HEK293T (cell line): ENCODE measurements at places on chromosomes 12 and 14.

DNA sequence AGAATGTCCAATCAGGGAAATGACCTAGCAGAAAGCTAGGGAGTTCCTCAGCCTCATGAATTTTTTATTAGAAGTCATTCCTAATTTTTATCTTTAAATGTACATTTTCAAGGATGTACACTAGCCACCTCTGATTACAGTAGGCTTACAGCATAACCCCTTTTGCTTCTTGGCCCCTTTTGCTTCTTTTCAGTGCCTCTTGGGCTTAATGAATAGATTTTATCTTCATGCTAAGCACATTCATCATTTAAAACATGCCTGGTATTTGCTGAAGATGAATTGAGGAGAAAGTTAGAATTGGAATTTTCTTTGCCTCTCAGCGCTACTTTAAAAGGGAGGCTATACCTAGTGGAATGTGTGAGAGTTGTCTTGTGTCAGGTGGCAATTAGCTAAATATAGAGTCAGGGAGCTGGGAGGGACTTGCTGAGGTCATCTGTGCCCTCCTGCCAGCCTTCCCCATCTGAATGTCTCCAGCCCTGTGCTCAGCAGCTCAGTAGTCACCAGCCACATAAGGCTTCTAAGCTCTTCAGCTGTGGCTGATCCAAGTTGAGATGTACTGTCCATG, 132.1 kb downstream of the SAMD4A start:
- DNase-seq: no peak

DNA sequence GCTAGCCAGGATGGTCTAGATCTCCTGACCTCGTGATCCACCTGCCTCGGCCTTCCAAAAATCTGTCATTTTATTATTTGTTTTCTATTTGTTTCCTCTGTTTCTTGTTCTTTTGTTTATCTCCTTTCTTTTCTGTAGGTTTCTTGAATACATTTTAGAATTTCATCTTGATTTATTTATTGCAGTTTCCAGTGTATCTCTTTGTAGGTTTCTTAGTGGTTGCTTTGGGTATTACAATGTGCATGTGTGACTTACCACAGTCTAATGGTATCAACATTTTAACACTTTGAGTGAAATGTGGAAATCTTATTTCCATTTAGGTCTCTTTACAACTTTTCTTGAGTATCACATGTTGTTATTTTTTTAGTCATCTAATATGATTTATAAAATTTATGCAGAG, 29.9 kb upstream of the MUCL1 start:
- DNase-seq: no peak

DNA sequence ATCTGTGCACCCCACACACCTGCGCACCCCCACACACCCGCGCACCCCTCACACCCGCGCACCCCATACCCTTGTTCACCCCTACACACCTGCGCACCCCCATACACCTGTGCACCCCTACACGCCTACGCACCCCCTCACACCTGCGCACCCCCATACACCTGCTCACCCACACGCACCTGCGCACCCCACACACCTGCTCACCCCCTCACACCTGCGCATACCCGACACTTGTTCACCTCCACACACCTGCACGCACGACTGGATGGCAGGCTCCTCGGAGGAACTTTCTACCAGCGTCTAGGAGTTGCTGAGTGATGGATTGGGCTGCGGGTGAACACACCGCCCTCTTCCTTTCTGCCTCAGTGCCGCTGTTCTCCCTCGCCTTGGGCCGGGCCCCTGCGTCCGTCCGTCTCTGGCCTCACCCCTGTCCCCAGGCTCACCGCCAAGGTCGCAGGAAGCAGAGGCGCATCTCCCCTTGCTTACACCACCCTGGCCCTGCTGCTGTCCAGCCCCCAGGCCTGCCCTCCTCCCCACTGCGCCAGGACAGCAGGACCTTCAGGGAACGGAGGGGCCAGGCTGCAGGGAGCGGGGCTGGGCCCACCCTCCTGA, 20.7 kb upstream of the TMEM106C start:
- DNase-seq: no peak

DNA sequence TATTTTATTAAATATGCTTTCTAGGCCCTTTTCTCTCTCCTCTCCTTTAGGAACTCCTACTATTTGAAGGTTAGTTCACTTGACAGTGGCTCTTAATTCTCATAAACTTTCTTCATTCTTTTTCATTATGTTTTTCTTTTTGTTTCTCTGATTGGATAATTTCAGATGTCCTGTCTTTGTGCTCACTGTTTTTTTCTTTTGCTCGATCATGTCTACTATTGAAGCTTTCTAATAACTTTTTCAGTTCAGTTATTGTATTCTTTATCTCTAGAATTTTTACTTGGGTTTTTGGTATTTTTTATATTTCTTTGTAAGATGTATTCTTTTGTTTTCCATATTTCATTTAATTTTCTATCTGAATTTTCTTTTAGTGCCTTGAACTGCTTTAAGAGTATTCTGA, 215.0 kb downstream of the PLCZ1 start:
- no peak for DNase-seq

DNA sequence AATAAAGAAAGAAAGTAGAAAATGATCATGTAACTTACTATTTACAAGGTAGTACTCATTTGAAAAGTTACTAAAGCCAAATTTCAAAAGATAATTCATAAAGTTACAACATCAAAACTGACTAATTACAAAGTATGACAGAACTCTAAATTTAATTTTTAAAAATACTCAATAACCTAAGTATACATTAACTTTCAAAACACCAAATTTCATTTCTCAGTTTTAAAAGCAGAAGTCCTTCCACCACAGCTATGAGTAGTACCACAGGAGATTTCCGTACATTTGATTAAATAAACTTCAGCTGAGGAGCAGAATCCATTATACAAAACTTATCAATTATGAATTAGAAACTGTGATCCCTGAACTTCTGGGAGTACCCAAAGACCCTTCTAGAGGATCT, 100.8 kb upstream of the BBS10 start:
- no peak for DNase-seq

GRCh38 chr12:15629108-15629507, 160.1 kb downstream of the EPS8 start:
- DNase-seq: no peak
